NCI-H446 treated with DMSO at 0.1 percent for 48 hours (cell line): ENCODE measurements at places on chromosomes 5 and 9.

- no peak for DNase-seq
Measured at GRCh38 chr9:91424403-91425176, 958 bp upstream of the NFIL3 start.

GRCh38 chr5:67371924-67372323 is 175.3 kb upstream of the CD180 start:
- no peak for DNase-seq

DNA sequence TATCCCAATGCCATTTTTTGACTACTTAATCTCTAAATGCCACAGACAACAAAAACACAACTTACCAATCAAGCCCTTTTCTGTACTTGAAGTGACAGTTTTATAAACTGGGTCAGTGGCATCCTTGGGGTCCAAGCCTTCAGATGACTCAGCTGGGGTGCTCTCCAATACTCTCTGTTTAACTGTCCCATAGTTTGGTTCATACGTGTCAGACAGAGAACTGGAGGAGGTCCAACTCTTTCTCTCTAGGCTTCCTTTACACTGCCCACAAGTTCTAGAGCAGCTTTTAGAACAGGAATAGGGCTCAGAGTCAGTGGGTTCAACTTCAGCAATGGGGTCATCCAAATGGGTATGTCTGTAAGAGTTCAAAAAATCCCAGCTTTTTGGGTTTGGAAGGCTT is 166.9 kb downstream of the CDC42SE2 start:
- DNase-seq: no peak

DNA sequence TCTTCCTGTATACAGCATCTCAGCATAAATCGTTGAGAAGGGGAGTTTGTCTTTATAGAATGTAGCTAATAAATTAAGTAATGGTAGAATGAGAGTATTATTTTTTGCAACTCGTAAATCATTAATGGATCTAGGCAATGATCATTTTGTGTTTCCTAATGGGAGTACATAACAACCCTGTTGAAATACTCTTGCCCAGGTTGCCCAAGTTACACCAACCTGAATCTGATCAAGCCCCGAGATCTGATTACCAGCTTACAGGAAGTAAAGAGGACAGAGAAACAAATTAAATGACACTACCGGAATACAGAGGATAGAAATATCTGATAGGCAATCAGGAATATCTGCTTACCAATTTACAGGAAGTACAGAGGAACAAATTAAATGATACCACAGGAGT is 107.3 kb downstream of the AOPEP start:
- DNase-seq: no peak

- DNase-seq: no peak
Measured at GRCh38 chr5:1476967-1477310, 31.7 kb upstream of the SLC6A3 start.

DNA sequence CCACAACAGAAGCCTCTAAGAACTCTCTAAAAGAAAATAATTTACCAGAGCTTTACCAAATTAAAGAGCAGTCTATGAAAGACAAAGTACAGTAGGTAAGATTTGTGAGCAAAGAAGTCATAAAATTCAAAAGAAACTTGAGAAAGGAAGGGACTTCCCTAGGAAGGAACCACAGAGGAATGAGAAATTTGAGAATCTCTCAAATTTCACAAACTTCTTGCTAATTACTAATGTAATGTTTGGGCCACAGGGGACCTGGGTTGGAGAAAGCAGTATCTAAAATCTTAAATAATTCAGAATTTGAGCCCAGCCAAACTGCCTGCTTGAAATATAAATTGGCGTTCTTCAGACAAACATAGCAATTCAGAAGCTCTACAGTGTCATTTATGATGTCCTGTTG is 225.0 kb upstream of the PRR16 start:
- no peak for DNase-seq

GRCh38 chr9:4293293-4293941 is 6.5 kb downstream of the GLIS3 start:
- DNase-seq: no peak

DNA sequence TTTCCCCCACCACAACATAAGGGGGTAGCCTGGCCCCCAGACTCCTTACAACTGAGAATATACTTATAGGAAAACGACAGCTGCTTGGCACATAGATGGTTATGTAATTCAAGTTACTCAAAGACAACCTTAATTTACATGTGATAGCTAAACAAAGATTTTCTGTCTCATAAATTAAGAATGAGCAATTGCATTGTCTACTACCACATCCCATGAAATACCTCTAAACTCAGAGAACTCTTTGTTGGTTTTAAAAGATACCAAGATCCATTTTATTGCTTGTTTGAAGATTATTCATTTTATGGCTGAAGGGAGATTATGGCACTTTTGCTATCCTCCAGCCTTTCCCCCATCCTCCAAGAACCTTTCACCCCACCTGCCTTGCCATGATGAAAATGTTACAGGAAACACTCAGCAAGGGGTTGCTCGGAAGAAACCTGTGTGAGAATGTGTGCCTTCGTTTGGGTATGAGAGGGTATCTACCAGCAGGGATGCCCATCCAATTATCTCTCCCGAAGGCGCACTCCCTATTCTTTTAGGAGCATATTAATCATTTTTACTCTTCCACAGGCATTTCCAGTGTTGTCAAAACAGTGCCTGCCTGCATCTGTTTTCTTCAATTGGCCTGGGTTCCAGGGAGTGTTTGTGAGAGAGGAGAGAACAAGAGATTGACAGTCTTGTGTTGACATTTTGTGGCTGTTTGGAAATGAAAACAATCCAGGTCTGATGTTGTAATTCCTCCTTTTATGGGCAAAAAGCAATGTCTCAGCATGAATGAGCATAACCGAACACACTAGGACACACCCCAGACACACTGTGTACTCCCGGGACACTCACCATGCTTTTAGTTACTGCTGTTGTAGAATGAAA is 208.0 kb upstream of the ANKRD55 start:
- no peak for DNase-seq

DNA sequence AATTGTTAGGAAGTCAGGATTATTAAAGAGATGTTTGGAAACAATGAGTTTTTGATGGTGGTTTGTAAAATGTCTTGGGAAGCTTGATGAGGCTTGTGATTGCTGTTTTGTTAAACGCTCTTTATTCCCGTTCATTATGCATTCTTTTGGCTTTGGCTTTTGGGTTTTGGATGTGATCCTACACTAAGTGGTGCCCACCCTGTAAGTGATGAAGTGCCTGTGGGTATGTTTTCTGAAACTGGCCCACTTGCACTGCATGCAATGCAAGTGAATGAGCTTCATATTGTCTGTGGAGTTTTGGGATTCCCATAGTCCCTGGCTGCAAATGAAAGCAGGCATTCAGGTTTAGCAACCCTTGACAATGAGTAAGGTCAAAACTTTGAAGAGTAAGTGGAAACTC is 1035.5 kb upstream of the WWC1 start:
- no peak for DNase-seq

DNA sequence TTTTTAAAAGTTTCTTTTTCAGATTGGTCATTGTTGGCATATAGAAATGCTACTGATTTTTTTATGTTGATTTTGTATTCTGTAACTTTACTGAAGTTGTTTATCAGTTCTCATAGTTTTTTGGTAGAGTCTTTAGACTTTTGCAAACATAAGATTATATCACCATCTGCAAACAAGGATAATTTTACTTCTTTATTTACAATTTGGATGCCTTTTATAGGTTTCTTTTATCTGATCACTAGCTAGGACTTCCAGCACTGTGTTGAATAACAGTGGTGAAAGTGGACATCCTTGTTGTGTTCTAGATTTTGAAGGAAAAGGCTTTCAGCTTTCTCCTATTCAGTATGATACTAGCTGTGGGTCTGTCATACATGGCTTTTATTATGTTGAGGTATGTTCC is 170.3 kb downstream of the WDR70 start:
- DNase-seq: no peak

GRCh38 chr5:139705191-139705590 is 57.0 kb downstream of the CXXC5 start:
- DNase-seq: no peak

GRCh38 chr5:59143926-59144333 is 561.1 kb downstream of the RAB3C start:
- no peak for DNase-seq

- DNase-seq: no peak
Measured at GRCh38 chr5:159601216-159601615, 270.9 kb upstream of the IL12B start.

DNA sequence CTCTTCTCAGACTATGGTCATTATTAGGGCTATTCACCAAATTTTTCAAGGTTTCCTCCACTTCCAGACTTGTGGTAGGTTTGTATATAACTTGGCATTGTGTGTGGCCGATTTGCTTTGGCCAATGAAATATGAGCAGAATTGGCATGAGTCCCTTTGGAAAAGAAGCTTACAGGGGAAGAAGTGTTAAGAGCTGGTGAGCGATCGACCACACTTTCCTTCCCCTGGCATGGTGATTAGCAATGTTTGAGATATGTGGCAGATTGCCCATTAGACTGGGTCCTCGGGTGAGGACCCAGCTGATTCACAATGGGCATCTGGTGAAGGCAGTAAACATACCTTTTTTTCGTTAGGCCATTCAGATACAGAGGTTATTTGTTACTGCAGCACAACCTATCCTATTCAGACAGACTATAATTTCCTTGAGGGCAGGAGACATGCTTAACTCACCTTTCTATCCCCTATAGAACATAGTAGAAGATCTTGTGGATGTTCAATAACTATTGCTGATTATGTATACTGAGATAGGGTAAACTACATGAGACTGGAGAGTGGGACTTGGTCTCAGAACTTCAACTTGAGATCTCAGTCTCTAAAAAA is 62.8 kb upstream of the KLF9 start:
- DNase-seq: peak; percentile 35

- DNase-seq: no peak
Measured at GRCh38 chr5:54207566-54207965, 102.8 kb downstream of the ARL15 start.

DNA sequence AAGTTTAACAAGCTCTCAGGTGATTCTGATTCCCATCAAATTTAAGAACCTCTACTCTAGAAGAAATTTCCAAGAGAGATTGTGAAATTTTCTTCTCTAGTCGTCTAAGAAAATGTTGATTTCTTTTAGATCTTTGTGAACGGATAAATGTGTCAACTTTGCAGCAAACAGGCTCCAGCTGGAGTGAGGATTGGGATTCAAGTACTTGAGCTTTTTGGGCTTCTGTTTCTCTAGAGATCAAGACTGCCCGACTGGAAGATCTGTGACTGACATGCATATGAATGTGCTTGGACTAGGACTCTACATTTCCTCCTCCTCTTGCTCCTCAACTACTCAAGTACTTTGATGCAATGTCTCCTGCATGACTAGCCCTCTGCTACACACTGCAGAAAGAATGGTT is 388.3 kb downstream of the TMEM38B start:
- DNase-seq: no peak

DNA sequence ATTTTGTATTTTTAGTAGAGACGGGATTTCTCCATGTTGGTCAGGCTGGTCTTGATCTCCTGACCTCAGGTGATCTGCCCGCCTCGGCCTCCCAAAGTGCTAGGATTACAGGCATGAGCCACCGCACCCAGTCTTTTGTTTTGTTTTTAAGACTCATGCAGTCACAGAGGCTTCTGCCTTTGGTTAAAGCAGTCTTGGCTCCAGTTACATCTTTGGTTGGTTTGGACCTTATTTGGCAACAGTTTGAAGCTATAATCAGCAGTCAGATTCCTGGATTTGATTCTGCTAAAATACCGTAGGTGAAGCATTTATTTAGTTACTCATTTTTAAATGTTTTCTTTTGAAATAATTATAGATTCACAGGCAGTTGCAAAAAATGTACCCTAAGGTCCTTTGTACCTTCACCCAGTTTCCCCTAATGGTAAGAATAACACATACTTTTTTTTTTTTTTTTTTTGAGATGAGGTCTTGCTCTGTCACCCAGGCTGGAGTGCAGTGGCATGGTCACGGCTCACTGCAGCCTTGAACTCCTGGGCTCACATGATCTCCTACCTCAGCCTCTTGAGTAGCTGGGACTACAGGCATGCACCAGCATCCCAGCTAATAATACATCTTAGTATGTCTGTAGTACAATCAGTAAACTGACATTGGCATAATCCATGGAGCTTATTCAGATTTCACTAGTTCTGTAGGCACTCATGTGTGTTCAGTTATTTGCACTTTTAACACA is 15.7 kb downstream of the USP20 start:
- DNase-seq: no peak

- DNase-seq: no peak
Measured at GRCh38 chr5:56671571-56671970, 143.8 kb upstream of the MAP3K1 start.

GRCh38 chr9:121453232-121453892 is 46.3 kb downstream of the GGTA1 start:
- no peak for DNase-seq

- DNase-seq: no peak
Measured at GRCh38 chr5:93926831-93927620, 185.6 kb upstream of the POU5F2 start.

- DNase-seq: no peak
Measured at GRCh38 chr5:2326601-2327000, 424.9 kb downstream of the IRX2 start.

DNA sequence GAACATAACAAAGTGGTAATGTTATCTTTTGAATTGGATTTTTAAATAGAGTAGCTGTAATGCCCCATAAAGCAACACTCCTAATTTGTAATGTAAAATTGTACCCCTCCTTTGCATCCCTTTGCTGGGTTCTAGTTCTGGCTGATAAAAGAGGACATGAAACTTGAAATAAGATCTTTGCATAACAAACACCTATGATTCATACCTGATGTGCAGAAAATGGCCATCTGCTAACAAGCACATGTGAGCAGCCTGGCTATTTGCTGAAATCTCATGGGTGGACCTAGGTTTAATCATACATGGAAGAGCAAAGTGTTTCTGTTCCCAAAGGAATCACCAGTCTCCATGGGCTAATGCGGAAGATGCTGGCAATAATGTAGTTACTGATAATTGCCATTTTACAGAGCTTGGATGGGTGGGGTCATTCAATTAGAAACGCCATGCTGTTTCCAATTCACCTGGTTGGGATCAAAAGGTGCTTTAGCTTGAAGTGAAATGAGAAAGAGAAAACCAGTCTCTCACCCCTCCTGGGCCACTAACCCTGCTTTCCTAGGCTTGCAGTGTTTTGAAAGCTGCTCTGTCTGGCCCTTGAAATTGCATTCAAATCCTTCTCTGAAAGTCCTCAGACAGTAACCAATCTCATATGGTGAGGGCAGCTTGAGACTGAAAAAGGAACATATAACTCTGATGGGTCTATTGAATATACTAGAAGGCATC is 585.1 kb downstream of the TLE4 start:
- no peak for DNase-seq

DNA sequence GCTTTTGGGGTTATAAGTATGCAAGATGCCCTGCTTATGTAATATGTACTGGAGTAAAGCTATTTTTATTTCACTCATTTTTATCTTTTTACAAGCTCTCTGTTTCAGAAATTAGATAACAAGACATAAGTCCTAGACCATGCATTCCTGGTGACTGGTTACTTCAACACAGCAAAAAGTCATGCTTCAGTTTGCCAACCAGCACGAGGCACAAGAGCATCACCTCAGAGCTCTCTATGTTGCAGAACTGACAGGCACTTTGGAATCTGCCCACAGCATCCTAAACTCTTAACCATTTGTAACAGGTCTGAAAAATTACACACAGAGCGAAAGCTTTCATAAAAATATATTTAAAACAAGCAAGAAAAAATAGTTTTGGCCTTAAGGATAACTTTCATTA is 112.8 kb downstream of the MARCHF11 start:
- DNase-seq: no peak

GRCh38 chr5:180328296-180329137 is 24.6 kb downstream of the GFPT2 start:
- DNase-seq: peak; percentile 34
